ENCODE measurements at places on chromosomes 11 and 22.

- no peak for DNase-seq
Measured at GRCh38 chr22:33785283-33785968, 134.8 kb downstream of the LARGE1 start.

GRCh38 chr11:112777283-112777751 lies 183.9 kb upstream of the NCAM1 start:
- DNase-seq = no peak

DNA sequence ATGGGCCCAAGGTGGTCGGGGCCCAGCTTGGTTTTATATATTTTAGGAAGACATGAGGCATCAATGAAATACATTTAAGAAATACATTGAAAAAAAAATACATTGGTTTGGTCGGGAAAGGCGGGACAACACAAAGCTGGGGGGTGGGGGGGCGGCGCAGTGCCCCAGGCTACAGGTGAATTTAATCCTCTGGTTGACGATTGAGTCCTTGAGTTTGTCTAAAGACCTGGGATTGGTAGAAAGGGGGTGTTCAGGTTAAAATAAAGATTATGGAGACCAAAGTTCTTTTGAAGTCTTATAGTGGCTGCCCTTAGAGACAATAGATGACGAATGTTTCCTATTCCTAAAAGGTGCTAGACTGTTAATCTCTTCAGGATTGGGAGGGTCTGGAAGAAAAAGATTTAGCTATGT lies 3.1 kb downstream of the IFITM1 start:
- DNase-seq = no peak

GRCh38 chr11:111819829-111820237 lies 51.5 kb downstream of the ALG9 start:
- no peak for DNase-seq

DNA sequence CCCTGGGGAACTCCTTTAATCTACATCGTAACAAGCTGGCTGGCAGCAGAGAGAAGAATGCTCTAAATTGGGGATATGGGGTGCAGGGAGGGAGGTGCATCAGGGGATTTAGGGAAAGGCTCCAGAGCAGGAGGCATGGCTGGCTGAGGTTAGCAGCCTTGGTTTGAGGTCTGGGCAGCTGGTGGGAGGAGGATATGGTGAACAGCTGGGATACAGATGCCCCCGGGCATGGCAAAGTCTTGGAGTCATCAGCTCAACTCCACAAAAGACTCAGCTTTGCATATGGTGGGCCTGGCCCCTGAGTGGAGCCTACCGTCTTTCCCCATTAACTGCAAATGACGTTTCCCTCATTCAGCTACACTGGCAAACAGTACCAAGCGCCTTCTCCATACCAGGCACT lies 5.4 kb downstream of the FAM83F start:
- no peak for DNase-seq

DNA sequence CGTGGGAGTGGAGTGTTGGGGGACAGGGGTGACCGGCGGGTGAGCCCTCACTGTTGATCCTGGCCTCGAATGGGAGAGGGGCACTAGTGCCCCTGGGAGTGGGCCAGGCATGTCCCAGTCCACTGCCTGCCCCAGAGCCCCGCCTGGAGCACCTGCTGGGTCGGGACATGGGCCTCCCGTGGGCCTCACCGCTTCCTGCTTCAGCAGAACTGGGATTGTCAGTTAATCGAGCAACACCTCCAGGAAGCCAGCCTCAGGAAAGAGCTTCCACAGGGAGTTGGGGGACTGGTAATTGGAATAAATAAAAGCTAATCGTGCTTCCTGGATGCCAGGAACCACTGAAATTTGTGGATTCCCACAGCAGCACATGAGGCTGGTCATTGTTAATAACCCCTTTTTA lies 43.8 kb downstream of the PARVB start:
- no peak for DNase-seq

GRCh38 chr11:132456751-132457328 lies 1075.5 kb downstream of the OPCML start:
- DNase-seq = no peak

- no peak for DNase-seq
Measured at GRCh38 chr11:12275818-12276217, 101.6 kb upstream of the PARVA start.

DNA sequence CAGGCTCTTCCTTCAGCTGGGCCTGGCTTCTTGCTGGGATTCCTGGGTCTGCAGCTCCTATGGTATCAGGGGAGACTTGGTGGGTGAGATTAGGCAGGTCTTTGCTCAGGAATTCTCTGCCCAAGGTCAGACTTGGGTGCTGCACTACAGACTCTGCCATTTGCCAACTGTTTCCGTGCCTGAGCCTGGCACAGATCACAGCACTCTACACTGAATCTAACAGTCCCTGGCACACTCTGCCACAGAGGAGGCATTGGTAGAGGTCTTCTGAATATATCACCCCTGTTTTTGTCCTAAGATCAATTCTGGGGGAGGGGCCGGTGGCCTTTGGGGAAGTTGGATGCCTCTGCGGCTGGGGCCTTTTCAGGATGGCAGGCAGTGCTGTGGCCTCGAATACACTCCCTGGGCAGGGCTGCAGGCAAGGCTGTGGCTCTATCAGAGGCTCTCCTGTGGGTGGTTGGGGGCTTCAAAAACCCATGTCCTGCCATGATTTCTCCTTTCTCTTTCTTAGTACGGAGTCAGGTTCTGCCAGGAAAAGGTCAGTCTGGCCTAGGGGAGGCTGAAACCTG lies 115.0 kb upstream of the NARS2 start:
- no peak for DNase-seq

DNA sequence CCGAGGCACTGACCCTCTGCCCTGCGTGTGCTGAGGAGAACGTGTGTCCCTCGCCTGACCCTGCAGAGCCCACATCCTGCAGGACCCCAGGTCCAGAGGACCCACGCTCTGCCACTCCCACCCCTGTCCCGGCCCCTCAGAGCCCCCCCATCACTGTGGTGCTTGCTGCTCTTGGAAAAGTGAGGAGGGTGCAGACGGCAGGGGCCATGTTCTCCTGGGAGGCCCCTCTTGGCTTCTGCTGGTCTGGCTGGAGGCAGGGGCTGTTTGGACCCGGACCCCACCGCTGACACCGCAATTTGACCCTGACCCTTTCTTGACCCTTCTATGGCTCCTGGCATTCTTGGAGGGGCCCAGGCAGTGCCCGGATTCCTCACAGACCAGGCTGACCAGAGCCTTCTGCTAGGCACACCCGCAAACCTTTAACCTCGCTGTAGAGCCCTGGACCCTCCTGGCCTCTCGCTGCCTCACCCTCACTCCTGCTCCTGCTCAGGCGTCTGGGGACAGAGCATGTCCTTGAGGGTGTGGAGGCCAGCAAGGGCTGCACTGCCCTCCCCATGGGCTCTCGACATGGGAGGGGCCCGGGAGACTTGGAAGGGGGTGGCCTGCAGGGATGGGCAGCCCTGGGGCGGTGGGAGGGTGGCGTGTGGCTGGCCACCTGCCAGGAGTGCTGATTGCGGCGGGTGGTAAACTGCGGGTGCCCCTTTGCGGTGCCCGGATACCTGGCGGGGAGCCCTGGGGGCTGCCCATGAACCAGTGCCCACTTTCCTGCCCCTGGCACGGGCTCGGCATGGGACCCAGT lies 37.0 kb upstream of the MUC5AC start:
- no peak for DNase-seq

DNA sequence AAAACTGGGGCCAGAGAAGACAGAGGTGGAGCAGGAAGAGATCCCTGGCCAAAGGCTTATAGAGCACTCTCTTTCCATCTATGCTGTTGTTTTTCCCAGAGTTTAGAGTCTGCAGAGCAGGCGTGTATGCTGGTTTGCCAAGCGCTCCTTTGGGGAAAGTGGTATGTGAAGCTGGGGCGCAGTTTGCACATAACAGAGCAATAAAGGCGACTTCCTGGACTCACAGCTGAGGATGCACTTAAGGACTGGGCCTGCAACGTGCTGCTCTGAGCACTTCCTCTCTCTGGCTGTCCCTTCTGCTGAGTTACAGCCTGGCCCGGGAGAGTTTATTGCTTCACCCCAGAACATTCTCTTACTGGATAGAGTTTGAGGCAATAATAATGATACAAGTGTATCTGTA lies 41.7 kb downstream of the THAP12 start:
- no peak for DNase-seq

DNA sequence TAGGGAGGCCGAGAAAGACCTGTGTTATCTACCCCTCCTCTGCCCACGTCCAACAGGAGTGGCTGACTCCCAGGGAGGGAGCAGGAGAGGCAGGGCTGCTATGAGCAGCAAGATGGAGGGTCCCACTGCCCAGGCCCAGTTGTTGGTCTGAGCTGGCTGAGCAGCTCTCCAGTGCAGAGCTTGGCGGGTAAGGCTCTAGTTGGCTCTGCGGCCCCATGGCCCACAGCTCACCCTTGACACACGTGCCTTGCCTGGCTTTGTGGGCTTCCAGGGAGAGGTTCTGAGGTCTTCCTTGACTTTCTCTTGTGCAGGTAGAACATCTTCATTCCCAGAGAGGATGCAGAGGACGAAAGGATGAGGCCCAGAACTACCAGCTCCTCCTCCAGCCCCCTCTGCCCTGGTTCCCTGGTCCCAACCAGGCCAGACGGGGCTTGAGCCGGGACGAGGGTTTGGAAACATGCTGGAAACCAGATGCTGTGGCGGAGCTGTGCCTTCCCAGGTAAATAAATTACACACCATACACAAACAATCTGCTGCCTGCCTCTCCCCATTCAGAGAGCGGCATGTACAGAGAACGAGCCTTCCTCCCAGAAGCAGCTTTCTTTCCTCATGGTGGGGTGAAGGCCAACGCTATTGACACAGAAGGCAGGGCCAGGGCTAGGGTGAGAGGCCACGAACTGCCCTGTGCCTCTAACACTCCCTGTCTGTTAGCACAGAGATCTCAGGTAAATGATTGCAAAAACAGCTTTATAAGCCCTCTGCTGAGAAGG lies 48.1 kb downstream of the DSCAML1 start:
- DNase-seq = no peak

DNA sequence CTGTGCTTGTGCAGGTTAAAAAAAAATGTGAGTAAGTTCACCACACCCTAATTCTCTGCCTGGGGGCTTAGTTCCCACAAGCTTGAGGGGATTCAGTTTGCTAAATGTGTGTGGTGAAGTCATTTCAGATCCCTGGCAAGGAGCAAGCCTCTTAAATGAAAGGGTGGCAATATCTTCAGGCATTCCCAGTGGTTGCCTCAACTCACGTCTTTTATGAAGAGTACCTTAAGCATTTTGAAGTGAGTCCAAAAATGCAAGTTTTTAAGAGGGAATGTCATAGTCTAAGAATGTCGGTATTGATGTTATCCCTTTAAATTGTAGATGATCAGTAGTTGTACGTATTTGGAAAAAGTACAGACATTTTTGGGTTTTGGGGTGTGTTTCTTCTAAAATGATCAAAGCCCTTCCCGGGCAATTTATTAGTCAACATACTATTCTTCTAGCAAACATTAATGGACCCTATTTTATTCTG lies 4.9 kb downstream of the TCP11L1 start:
- no peak for DNase-seq

GRCh38 chr11:280706-281485 lies 2.7 kb downstream of the NLRP6 start:
- DNase-seq = no peak

DNA sequence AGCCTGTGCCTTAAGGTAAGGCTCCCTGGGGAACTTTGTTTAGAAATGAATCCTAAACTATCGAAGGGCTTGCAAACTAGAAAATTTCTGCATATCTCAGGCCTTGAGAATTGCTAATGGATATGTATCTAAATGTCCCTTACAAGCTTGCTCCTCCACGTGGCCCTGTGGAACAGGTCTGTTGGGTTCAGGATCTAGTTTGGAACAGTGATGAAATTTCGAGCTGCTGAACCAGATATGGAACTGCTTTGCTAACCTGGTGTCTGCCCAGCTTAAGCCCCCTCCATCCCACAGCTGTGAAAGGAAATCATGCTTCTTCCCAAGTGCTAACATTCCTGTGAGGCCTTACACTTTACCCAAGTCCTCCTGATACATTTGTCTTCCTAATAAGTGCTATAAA lies 11.6 kb downstream of the SREBF2 start:
- DNase-seq = no peak

DNA sequence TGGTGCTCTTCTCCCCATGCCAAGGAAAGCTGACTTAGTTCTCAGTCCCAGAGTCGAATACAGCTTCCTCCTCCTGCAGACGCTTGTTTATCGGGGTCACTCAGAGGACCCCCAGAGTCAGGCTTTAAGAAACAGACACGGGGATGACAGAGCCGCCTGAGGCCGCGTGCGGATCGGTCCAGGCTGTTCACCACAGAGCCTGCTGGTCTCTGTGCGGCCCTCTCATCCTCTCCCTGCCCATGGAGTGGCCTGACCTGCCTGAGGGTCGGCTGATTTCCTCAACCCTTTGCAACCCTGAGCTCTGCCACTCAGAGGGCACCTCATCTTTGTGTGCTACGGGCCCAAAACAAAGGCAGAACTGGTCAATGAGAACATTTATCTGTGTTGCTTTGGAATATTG lies 2.1 kb downstream of the GAL start:
- DNase-seq = no peak

DNA sequence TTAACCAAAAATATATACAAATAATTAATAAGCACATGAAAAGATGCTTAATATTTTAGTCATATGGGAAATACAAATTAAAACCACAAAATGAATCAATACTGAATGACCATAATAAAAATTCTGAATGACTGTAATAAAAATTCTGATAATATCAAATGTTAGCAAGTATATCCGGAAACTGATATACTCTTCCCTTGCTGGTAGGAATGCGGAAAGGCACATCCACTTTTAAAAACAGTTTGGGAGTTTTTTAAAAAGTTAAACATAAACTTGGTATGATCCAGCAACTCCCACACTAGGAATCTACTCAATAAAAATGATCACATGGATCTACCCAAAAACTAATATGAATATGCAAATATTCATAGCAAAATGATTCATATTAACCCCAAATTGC lies 30.8 kb upstream of the GRIA4 start:
- no peak for DNase-seq

GRCh38 chr22:39457556-39458443 lies 988 bp downstream of the MGAT3 start:
- no peak for DNase-seq

DNA sequence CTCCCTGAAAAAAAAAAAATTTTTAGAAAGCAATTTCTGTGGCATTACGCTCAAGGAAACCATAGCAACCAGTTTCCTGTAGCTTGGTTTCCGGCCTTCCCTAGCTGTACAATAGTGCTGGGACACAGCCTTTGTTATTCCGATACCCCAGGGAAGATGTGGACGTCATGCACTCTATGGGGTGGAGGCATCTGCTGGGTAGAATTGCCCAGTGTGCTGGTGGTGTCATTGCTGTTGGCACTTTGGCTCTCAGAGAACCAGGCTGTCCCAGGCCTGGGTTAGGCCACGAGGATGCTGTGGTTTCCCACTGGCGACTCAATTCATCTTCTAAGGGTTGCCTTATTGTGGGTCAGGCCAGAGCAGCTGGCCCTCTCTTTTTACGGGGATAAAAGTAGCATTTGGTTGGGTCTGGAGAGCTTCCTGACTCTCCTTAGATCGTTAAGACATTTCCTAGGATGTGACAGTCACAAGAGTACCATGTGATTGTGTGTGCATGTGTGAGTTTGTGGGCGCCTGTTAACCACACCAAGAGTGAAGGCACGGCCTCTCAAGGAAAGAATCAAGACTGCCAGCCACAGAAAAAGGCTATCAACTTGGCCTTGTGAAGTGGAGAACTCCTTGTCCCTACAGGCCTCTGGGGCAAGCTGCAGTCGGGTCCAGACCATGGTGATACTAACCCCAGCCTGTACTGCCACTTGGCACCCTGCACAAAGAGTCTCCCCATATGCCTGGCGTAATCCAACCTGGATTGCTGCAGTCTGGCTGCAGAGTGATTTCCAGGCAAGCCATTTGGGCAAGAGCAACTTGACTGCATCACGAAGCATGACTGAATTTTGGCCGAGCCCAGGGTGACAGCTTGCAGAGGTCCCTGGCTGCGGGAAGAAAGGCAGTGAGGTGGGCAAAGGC lies 35.9 kb upstream of the NAV2 start:
- no peak for DNase-seq

Measured in non-pigmented ciliary epithelial cell (primary cell).